ENCODE measurements at places on chromosomes 3 and 15. TPM values are rescaled to one million over a fixed set of nuclear protein-coding genes. Genes with fewer than 3 reads are reported as not detected.

GRCh38 chr3:168847291-168847883 is 751.7 kb upstream of the GOLIM4 start:
- DNase-seq, result no peak

- DNase-seq, result no peak
These were observed 22.0 kb downstream of the TMEM158 start for GRCh38 chr3:45204136-45204535.

DNA sequence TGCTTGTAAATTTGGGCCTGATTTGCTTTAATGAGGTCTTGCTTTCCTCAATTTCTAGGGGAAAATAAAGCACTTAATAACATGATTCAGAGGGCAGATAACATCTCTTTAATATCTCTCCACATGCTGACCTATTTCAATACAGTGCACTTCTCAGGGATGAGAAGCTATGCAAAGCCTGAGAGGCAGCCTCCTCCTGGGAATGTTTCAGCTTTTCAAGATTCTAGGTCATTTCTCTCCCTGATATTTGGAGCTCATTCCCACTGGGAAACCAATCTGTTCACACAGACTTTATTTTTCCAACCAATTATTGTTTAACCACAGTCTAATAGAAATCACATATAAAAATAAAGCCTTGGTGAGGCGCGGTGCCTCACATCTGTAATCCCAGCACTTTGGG is 67.0 kb upstream of the LSAMP start:
- DNase-seq, result no peak

- DNase-seq, result no peak
These were observed 19.4 kb upstream of the PPP4R2 start for GRCh38 chr3:72977060-72977808.

DNA sequence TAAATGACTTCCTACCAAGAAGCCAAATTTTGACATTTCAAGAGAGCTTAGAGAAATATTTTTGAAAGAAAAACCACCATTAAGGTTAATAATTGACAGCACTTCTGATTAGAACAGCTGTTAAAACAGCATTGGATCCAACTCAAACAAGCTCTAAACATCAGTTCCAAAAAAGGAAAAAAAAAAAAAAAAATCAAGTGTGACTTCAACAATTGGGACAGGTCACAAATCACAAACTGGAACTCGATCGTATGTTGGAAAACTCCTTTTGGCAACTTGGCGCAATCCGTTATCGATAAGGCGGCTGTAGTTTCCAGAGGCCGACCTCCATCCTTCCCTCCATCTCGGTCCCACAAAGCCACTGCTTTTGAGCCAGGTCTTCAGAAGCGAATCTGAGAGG is 17.8 kb downstream of the TLE3 start:
- DNase-seq, result no peak

GOLGA6L1 gene
- not detected for total RNA-seq

BRPF1 gene
- 21.0 TPM for total RNA-seq

MASP1 gene
- total RNA-seq, result 1.9 TPM
